ENCODE measurements at places on chromosomes 1 and 21.

- DNase-seq, result peak; percentile 50
Measured at GRCh38 chr21:42833439-42833815, 45.9 kb downstream of the WDR4 start.

DNA sequence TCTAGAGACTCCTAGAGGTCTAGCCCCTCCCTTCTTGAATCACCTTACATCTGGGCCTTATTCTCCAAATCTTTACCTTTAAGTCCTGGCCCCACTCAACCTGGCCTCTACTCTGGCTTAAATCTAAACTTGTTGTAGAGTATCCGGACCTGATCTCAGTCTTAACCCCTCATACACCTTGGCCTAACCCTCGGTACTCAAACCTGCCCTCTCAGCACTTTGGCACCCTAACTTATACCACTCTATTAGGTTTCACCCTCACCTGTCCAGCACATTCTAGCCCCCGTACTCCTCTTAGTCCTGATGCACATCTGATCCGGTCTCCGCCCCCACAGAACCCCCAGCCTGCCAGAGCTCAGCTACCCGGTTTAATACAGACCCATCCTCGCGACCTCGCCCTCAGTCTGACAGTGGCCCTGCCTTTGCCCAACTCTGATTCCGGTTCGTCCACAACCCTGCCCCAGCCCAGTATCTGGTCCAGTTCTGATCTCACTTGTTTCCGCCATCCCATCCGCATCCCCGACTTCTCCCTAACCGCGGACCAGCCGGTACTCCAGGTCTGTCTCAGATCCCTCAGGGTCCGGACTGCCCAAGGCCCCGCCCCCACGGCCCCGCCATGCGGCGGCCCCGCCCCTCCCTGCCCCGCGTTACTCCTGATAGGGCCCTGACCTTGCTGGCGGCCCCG lies 1.5 kb downstream of the TRIM62 start:
- DNase-seq, result no peak

DNA sequence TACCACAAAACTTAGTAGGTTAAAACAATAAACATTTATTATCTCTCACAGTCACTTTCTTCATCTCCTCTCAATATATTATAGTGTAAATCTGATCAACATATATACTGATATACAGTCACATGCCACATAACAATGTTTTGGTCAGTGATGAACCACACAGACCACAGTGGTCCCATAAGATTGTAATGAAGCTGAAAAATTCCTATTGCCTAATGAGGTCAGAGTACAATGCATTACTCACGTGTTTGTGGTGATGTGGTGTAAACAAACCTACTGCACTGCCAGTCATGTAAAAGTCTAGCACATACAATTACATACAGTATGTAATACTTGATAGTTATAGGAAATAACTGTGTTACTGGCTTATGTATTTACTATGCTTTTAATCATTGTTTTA lies 30.1 kb downstream of the OLFML3 start:
- no peak for DNase-seq

DNA sequence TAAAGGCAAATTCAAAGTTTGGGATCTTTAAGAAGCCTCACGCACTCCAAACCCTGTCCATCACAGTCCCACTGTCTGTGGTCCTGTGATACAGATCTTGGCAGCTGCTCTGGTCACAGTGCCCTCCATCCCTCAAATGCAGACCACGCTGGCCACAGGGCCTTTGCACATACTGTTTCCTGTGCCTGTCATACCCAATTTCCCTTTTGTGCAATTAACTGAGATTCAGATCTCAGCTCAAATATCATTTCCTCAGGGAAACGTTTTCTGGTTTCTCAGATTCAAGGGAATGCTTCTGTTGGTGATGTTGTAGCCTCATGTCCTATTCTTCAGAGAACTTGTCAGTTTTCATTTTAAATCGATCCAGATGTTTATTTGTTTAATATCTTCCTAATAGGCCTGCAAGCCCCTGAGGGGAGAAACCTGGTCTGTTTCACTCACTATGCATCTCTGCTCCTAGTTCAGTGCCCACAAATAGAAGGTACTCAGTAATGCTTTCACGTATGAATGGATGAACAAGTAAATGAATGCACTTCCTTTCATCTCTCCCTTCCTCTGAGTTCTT lies 24.2 kb upstream of the GRIK3 start:
- DNase-seq, result no peak

DNA sequence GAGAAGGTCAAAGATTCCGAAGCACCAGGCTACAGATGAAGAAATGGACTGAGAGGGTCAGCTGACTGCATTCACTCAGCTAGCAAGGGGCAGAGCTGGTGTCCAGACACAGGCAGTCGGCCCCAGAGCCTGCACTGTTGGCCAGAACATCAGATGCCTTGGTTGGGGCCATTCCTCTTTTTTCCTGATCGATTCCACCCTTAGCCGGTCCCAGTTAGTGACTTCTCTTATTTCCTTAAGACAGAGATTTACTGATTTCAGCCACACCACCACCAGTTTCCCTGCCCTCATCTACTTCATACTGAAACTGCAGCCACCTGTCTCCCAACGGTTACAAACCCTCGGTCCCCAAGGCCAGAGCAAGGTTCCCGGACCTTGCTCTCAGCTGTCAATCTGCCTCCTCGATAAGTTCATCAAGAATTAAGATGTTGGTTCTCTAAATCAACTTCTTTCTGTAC lies 11.5 kb downstream of the CD58 start:
- DNase-seq, result no peak

- DNase-seq, result no peak
Measured at GRCh38 chr1:236753516-236753915, 41.6 kb upstream of the MTR start.

- peak; percentile 59 for DNase-seq
Measured at GRCh38 chr1:171984850-171985485, 143.7 kb downstream of the DNM3 start.

DNA sequence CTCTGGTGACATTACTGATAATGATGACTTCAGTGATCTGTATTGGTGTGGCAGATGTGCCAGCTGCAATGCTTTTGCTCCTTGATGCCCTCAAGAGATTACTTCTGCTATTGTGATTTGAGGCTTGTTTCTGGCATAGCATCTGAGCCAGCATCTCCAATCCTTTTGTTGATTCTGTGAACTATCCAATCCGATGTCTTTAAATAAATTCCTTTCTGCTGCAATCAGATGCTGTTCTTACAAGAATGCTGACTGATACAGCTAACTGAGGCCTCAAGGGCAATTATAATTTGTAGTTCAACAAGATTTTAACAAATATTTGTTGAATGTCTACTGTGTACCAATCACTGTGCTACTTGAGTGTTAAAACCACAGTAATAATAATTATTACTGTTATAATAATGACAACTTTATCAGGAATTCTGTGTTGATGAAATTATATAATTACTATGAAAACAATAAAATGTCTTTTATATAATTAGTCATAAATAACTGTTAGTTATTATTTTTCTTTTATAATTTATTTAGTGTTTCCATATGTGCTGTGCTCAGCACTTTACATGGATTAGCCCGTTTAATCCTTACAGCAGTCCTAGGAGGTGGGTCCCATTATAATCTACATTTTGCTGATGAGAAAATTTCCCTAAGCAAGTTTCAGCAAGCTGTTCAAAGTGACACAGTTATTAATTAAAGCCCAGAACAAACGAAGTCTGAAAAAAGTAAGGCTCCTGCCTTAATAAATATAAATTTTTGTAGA lies 308.2 kb downstream of the BRINP3 start:
- DNase-seq, result no peak

DNA sequence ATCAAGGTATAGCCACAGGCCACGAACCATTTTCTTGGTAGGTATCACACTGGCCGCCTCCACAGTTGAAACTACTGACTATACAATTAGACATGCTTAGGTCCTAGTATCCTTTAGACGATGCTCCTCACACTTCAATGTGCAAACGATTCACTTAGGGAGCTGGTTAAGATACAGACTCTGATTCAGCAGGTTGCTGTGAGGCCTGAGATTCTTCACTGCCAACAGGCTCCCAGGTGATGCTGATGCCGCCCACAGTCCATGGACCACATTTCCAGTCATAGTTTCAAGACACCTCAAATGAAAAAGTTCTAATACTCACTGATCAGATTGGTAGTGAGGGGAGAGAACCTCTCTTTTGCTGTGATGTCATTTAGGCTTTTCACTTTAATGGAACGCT lies 6.8 kb downstream of the ATP5PO start:
- DNase-seq, result no peak

- DNase-seq, result peak; percentile 22
Measured at GRCh38 chr1:2821966-2822620, 20.6 kb upstream of the TTC34 start.

- no peak for DNase-seq
Measured at GRCh38 chr1:171254859-171255258, 6.6 kb downstream of the FMO1 start.

- no peak for DNase-seq
Measured at GRCh38 chr1:41562328-41562727, 77.8 kb upstream of the EDN2 start.

DNA sequence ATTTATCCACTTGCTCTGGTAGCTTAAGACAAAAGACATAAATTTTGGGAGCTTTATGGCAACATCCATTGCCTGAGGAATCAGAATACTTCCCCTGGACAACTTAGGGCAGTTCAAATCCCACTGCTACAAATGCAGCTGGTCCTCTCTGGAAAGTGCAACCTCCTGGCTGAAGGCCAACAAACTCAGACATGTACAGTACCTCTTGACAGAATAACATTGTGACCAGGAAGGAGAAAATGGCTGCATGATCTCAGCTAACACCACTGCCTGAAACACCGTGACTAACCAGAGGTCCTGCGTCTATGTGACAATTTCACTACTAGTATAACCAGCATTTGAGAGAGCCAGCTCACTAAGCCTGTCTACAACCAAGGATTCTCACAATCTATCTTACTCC lies 218.9 kb downstream of the CRB1 start:
- no peak for DNase-seq

DNA sequence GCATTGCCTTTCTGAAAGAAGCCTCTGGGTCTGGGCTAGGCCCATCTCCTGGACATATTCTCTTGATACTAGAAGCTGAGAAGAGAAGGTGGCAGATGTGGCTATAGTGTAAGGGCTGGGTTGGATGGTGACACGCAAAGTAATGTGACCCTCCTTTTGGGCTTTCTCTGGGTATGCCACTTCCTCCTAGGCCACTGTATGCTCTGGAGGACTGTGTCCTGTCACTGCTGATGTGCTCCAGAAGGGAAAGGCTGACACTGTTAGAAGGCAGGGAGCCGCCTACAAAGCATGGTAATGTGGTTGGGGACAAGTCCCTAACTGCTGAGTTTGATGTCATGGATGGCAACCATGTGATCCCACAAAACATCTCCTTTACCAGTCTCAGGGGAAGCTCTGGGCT lies 112.1 kb downstream of the BCAR3 start:
- DNase-seq, result no peak

DNA sequence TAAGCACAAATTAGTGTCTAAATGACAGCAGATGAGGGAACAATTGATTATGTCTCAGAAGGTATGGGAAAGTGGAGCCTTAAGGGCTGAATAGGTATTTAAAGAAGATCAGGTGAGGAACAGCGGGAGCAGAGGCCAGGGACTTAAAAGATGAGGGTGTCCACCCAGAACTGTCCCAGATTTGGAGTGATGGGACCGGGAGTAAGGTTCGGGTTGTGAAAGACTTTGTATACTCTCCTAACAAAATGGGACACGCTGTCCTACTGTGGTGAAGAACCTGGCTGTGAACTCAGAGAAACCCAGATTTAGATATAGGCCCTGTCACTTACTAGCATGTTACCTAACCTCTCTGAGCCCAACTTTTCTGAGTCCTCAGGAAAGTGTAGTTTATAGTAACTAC lies 140.6 kb downstream of the C1orf21 start:
- no peak for DNase-seq

GRCh38 chr1:39919545-39919944 lies 17.8 kb upstream of the MYCL start:
- DNase-seq, result peak; percentile 77

GRCh38 chr1:61116421-61116820 lies 34.1 kb downstream of the NFIA start:
- DNase-seq, result no peak

- no peak for DNase-seq
Measured at GRCh38 chr1:111597426-111597825, 22.2 kb upstream of the RAP1A start.

- no peak for DNase-seq
Measured at GRCh38 chr1:57772580-57773195, 348.8 kb upstream of the DAB1 start.

GRCh38 chr1:14815175-14815877 lies 216.8 kb downstream of the KAZN start:
- DNase-seq, result no peak

DNA sequence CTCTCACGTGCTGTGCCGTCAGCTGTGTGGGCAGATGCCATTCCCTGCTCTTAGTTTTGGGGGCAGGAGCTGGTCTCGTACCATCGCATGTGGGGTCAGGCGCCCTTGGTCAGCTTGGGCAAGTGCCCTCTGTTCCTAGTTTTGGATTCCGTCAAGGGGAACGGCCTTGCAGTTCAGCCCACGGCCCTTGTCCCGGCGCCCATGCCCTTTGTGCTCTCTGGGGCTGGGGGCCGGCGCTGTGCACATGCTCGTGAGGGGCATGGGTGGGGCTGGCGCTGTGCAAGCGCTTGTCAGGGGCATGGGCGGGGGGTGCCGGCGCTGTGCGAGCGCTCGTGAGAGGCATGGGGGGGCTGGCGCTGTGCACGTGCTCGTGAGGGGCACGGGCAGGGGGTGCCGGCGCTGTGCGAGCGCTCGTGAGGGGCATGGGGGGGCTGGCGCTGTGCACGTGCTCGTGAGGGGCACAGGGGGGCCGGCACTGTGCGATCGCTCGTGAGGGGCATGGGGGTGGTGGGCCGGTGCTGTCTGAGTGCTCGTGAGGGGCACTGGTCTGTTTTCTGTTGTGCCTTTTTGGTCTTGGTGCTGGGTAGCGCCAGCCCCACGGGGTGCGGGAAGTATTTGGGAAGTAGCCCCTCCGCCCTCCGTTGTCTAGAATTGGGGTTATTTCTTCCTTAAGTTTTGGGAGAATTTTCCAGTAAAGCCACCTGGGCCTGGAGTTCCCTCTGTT lies 29.5 kb upstream of the DIP2A start:
- no peak for DNase-seq

- DNase-seq, result no peak
Measured at GRCh38 chr1:114926607-114927006, 71.9 kb downstream of the SYCP1 start.

All from CD4-positive, alpha-beta T cell treated with Interleukin-2 at 100 ng/mL for 4 hours (primary cell).